ENCODE measurements at places on chromosomes 3 and 15. TPM values are rescaled to one million over a fixed set of nuclear protein-coding genes. Genes with fewer than 3 reads are reported as not detected.

- no peak for DNase-seq
- H3K4me3 ChIP-seq = no peak overlapping the region
- no peaks in the 10 kb centered on the region for H3K27me3 ChIP-seq
- H3K36me3 ChIP-seq = no peaks in the 10 kb centered on the region
- H3K4me1 ChIP-seq = no peaks in the 10 kb centered on the region
Measured at GRCh38 chr3:168671091-168671490, 575.4 kb upstream of the GOLIM4 start.

DNA sequence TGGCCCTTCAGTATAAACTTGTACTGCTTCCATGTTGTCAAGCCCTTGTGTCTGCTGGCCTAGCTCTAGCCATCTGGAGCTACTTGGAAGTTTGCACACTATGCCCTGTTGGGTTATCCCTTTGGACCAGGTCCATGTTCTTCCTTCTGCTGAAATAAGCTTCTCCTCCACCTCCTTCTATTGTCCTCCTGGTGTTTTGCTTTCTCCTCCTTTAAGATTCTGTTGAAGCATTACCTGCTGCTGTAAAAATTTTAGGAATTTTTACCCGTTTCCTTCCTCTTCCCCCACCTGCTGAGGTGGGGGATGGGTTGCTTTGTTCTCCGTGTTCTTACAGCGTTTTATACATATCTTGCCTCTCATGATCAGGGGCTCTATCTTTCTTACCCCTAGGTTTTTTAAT lies 51.7 kb downstream of the SH3GL3 start:
- H3K27ac ChIP-seq = no peak overlapping the region
- no peak for DNase-seq
- H3K27me3 ChIP-seq = no peaks in the 10 kb centered on the region
- no peaks in the 10 kb centered on the region for H3K36me3 ChIP-seq
- H3K4me3 ChIP-seq = no peak overlapping the region

- DNase-seq = no peak
- no peak overlapping the region for H3K4me3 ChIP-seq
- no peaks in the 10 kb centered on the region for H3K36me3 ChIP-seq
- H3K4me1 ChIP-seq = no peaks in the 10 kb centered on the region
- H3K27ac ChIP-seq = no peak overlapping the region
- no peaks in the 10 kb centered on the region for H3K27me3 ChIP-seq
Measured at GRCh38 chr15:55681631-55682030, 61.3 kb downstream of the PRTG start.

- peak overlapping the region; percentile 87 for H3K27ac ChIP-seq
- DNase-seq = no peak
- H3K36me3 ChIP-seq = peaks cover 12% of the 10 kb centered on the region
- peaks cover 37% of the 10 kb centered on the region for H3K4me1 ChIP-seq
- peak overlapping the region; percentile 80 for H3K4me3 ChIP-seq
- no peaks in the 10 kb centered on the region for H3K27me3 ChIP-seq
Measured at GRCh38 chr15:40941528-40942336, 11.5 kb upstream of the CHAC1 start.

- H3K36me3 ChIP-seq = no peaks in the 10 kb centered on the region
- H3K4me3 ChIP-seq = no peak overlapping the region
- no peak overlapping the region for H3K27ac ChIP-seq
- no peak for DNase-seq
- H3K4me1 ChIP-seq = no peaks in the 10 kb centered on the region
Measured at GRCh38 chr15:36265422-36265821, 314.0 kb upstream of the CDIN1 start.

The POTEB2 gene
- total RNA-seq = not detected

The TAGLN3 gene
- total RNA-seq = 0.84 TPM

DNA sequence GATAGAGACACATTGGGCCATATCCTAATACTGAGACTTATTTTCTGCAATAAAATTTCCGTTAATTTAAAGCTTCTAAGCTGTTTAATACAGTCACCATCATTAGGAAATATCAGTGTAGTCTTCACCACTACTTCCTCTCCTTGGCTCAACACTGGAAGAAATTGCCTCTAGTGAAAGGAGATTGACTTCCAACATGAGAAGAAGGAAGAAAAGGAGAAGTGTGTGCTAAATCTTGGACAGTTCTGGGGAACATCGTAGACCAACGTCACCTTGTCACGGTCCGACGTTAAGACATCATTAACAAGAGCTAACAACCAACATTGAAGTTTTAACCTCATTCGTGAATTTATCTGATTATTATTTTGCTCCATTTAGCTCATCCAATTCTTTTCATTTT lies 987.0 kb upstream of the CFAP20DC start:
- no peak for DNase-seq
- H3K4me3 ChIP-seq = no peak overlapping the region
- no peaks in the 10 kb centered on the region for H3K4me1 ChIP-seq
- H3K27me3 ChIP-seq = no peaks in the 10 kb centered on the region
- no peak overlapping the region for H3K27ac ChIP-seq
- H3K36me3 ChIP-seq = no peaks in the 10 kb centered on the region

The GPR62 gene
- total RNA-seq = 0.11 TPM

- no peak for DNase-seq
- H3K27ac ChIP-seq = peak overlapping the region; percentile 30
- no peaks in the 10 kb centered on the region for H3K36me3 ChIP-seq
- H3K4me1 ChIP-seq = peaks cover 57% of the 10 kb centered on the region
Measured at GRCh38 chr3:70853161-70853944, 540.9 kb upstream of the MDFIC2 start.

DNA sequence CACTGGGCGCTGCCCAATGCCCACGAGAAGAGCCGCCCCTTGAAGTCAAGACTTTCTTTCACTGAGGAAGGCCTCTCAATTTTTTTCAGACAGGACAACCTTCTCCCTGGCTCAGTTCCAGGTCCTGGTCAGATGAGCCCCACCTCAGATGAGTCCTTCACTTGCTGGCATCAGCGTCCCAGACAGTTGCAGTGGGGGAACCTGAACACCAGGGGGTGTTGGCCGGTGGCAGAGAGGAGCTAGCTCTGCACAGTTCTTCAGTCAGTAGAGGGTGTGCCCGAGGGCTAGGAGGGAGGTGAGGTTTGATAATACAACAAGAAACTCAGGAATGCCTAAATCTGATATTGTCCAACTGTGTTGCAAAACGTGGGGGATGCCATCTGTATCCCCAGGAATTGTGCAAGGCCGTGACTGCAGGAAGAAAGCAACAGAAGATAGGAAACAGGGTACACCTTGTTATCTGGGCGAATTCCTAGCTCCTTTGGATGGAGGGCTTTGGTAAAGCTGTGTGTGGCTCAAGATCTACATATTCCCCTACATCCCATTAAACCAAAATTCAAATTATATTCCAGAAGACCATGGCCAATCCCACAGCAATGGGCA lies 34.3 kb downstream of the CCR3 start:
- DNase-seq = peak; percentile 91
- H3K4me1 ChIP-seq = peaks cover 9% of the 10 kb centered on the region
- H3K4me3 ChIP-seq = no peak overlapping the region
- H3K27me3 ChIP-seq = no peaks in the 10 kb centered on the region
- no peaks in the 10 kb centered on the region for H3K36me3 ChIP-seq
- H3K27ac ChIP-seq = no peak overlapping the region

GRCh38 chr3:142716102-142716501 lies 7.7 kb upstream of the TRPC1 start:
- no peak overlapping the region for H3K4me3 ChIP-seq
- H3K27ac ChIP-seq = no peak overlapping the region
- H3K36me3 ChIP-seq = no peaks in the 10 kb centered on the region
- DNase-seq = no peak
- no peaks in the 10 kb centered on the region for H3K4me1 ChIP-seq

GRCh38 chr3:129766135-129766534 lies 127.4 kb downstream of the TMCC1 start:
- no peaks in the 10 kb centered on the region for H3K27me3 ChIP-seq
- no peak overlapping the region for H3K27ac ChIP-seq
- H3K4me3 ChIP-seq = no peak overlapping the region
- H3K4me1 ChIP-seq = no peaks in the 10 kb centered on the region
- H3K36me3 ChIP-seq = no peaks in the 10 kb centered on the region

The KNG1 gene
- total RNA-seq = not detected

GRCh38 chr3:36893137-36893557 lies 51.7 kb downstream of the TRANK1 start:
- H3K27ac ChIP-seq = no peak overlapping the region
- no peak overlapping the region for H3K4me3 ChIP-seq
- H3K36me3 ChIP-seq = peaks cover 16% of the 10 kb centered on the region
- peaks cover 6% of the 10 kb centered on the region for H3K4me1 ChIP-seq
- DNase-seq = peak; percentile 79
- H3K27me3 ChIP-seq = no peaks in the 10 kb centered on the region

The CCDC9B gene
- 82.6 TPM for total RNA-seq

- H3K36me3 ChIP-seq = no peaks in the 10 kb centered on the region
- no peak for DNase-seq
- no peaks in the 10 kb centered on the region for H3K27me3 ChIP-seq
- H3K4me3 ChIP-seq = no peak overlapping the region
- H3K27ac ChIP-seq = no peak overlapping the region
- peaks cover 44% of the 10 kb centered on the region for H3K4me1 ChIP-seq
Measured at GRCh38 chr3:126927401-126927750, 55.5 kb upstream of the PLXNA1 start.

- no peaks in the 10 kb centered on the region for H3K36me3 ChIP-seq
- H3K4me3 ChIP-seq = no peak overlapping the region
- no peak for DNase-seq
- no peak overlapping the region for H3K27ac ChIP-seq
Measured at GRCh38 chr15:48239334-48239733, 33.2 kb downstream of the SLC12A1 start.

DNA sequence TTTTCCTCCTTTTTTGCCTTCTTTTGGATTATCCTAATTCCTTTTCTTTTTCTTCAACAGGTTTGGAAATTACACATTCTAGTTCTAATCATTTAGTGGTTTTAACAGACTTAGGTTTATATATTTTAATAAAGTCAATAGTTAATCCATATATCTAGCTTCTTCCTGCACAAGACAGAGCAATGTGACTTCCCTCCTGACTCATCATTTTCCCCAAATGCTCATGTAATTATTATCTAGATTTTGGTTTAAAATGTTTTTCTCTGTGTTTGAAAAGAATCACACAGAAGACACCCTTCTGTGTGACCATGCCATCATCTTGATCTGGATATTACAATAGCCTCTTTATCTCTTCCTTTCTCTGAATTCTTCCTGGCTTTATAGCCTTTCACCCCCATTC lies 28.6 kb upstream of the SSR3 start:
- H3K4me3 ChIP-seq = no peak overlapping the region
- DNase-seq = no peak
- H3K27me3 ChIP-seq = no peaks in the 10 kb centered on the region
- no peaks in the 10 kb centered on the region for H3K4me1 ChIP-seq
- H3K27ac ChIP-seq = no peak overlapping the region

DNA sequence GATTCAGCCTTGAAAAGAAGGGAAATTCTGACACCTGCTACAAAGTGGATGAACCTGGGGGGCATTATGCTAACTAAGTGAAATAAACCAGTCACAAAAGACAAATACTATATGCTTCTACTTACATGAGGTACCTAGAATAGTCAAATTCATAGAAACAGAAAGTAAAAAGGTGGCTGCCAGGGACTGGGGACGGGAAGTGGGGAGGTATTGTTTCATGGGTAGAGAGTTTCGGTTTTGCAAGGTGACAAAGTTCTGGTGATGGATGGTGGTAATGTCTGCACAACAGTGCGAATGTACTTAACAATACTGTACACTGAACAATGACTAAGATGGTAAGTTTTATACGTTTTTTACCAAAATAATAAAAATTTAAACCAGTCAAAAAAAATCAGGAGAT lies 4.8 kb downstream of the IDH2 start:
- H3K36me3 ChIP-seq = no peaks in the 10 kb centered on the region
- peaks cover 87% of the 10 kb centered on the region for H3K4me1 ChIP-seq
- H3K27ac ChIP-seq = peak overlapping the region; percentile 94

The ZIC1 gene
- total RNA-seq = not detected

The FOXP1 gene
- total RNA-seq = 199 TPM

The CHRNA3 gene
- total RNA-seq = 3.3 TPM

DNA sequence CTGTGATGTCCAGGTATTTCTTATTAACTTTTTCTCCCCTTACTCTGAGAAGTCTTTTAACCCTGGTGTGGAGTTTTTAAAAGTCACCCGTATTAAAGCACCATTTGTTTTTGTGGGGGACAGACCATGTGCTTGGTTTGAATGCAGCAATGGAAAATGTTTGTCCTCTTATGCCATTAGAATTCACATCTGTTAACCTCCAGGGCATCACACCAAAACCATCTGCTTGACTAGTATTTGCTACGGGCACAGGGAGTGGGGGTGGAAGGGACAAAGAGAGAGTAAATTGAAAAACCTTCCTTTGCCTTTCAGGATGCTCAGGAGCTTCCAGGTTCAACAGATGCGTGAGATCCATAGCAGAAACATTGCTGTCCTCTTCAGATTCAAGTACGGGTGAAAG lies 61.4 kb upstream of the GOLGA8B start:
- no peak for DNase-seq
- no peaks in the 10 kb centered on the region for H3K27me3 ChIP-seq
- H3K36me3 ChIP-seq = no peaks in the 10 kb centered on the region
- H3K4me1 ChIP-seq = no peaks in the 10 kb centered on the region

The PLS1 gene
- total RNA-seq = 2.0 TPM

GRCh38 chr3:20147361-20147760 lies 38.6 kb downstream of the SGO1 start:
- H3K4me3 ChIP-seq = no peak overlapping the region
- no peaks in the 10 kb centered on the region for H3K4me1 ChIP-seq
- no peak for DNase-seq
- H3K27ac ChIP-seq = peak overlapping the region; percentile 1

DNA sequence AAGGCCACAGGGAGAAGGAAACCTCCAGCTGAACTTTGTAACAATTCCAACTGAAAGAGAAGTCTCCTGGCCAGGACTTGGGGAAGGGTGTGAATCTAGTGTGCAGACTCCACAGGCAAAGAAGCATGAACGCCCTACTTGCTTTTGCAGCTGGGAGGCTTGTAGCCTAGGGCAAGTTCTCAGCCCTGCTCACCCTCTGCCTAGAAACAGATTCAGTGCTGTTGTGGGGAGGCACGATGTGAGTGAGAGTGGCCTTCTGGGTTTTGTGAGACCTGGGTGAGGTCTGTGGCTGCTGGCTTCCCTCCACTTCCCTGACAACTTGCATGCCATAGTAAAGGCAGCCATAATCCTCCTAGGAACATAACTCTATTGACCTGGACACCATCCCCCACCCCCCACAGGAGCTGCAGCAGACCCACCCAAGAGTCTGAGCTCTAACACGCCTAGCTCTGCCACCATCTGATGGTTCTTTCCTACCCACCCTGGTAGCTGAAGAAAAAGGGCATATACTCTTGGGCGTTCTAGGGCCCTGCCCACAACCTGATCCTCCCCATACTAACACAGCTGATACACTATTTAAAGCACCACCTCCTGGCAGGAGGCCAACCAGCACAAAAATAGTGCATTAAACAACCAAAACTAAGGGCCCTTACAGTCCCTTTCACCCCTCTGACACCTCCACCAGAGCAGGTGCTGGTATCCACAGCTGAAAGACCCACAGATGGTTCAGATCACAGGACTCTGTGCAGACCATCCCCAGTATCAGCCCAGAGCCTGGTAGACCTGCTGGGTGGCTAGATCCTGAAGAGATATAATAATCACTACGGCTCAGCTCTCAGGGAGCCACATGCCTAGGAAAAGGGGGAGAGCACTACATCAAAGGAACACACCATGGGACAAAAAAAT lies 426.5 kb downstream of the IGSF11 start:
- no peak for DNase-seq
- H3K36me3 ChIP-seq = no peaks in the 10 kb centered on the region
- H3K4me1 ChIP-seq = no peaks in the 10 kb centered on the region
- H3K27me3 ChIP-seq = no peaks in the 10 kb centered on the region
- H3K27ac ChIP-seq = no peak overlapping the region

GRCh38 chr3:46681856-46682540 lies 11.5 kb downstream of the ALS2CL start:
- no peaks in the 10 kb centered on the region for H3K27me3 ChIP-seq
- no peak for DNase-seq
- no peak overlapping the region for H3K27ac ChIP-seq
- H3K36me3 ChIP-seq = no peaks in the 10 kb centered on the region
- H3K4me1 ChIP-seq = no peaks in the 10 kb centered on the region
